Astrocyte of the spinal cord (primary cell): ENCODE measurements at places on chromosomes 2 and 18.
A peak's percentile ranks its signal among the peaks of the same experiment; 100 is the strongest.

DNA sequence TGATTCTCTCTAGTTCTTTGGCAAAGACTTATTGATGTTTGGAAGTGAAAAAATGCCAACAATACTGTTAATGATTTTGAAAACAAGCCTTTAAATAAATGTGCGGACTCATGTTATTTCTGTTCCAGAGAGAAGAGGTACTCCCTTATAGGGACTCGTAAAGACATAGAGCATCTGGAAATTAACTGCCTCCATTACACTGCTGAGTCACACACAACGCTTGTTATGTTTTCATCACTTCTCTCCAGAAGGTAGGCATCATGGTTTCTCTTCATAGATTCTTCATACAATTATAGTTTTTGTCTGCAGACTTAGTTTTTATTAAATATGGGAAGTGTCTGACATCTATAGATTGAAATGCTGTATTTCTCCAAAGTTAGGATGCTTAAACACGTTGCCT, 302.5 kb upstream of the EPC2 start:
- DNase-seq: no peak

DNA sequence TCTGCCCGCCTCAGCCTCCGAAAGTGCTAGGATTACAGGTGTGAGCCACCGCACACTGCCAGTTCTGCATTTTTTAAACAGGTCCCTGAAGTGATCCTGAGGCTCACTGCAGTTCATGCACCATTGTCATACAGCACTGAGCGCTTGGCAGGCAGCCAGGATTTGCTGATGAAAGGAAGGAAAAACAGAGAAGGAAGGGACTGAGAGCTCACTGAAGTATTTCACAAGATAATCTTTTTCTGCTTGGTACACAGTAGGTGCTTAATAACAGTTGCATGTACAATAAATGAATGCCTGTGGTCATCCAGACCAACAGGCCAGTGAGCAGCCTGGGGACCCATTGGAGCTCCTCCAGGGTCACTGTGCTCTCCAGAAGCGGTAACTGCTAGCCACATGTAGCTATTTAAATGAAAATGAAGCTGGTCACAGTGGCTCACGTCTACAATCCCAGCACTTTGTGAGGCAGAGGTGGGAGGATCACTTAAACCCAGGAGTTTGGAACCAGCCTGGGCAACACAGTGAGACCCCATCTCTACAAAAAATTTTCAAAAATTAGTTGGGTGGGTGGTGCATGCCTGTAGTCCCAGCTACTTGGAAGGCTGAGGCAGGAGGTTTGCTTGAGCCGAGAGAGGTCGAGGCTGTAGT, 33.1 kb upstream of the SMAD7 start:
- DNase-seq: no peak

GRCh38 chr2:189164746-189165145, 14.8 kb downstream of the COL5A2 start:
- peak; percentile 50 for DNase-seq

DNA sequence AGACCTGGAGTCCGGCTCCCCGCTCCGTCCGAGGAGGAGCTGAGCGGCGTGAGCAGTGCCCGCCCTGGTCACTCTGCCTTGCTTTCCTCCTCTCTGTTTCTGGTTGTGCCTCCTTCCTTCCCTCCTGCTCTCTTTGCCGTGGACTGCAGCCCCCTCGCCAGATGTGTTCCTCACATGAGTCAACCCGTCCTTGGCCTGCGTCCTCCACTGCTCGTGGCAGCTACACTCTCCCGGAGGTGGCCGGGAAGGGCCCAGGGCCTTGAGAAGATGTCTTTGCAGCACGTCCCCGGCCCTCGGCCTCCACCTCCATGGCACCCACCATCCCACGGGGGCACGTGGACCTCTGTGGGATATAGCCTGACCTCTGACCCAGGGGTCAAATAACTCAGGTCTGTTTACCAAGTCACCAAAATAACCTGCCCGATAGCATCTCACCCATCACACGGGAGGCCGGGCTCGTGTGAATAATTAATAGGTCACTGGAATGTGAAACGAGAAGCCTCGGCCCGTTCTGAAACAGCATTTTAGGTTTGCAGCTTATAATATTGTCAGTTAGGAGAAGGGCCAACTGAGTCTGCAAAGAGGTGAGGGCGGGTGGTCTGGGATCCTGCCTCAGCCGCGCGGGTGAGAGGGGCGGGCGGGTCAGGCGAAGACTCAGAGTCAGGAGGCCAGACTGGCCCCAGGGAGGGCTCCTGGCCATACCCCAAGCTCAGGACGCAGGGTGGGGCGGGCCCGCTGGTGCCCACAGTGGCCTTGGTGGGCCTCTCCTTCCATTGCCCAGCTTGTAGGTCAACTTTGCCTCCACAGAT, 42.6 kb downstream of the NFATC1 start:
- no peak for DNase-seq

GRCh38 chr2:135386993-135387392, 144.0 kb downstream of the ZRANB3 start:
- no peak for DNase-seq

DNA sequence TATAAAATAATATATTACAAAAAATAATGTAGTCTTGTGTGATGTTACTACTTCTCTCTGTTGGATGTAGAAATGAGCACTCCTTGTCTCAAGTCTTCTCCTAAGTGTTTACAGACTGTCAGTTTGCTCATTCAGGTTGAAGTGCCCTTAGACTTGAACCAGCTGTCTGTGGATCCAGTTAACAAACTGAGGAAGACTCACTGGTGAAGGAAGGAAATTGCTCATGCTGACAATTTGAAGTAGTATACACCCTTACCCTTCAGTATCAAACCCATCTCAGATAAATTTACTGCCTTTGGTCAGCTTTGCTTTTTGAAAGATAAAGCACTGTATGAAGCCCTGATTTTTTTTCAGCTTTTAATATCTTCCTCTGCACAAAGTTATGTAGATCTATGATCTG, 854.2 kb upstream of the ZEB2 start:
- no peak for DNase-seq

DNA sequence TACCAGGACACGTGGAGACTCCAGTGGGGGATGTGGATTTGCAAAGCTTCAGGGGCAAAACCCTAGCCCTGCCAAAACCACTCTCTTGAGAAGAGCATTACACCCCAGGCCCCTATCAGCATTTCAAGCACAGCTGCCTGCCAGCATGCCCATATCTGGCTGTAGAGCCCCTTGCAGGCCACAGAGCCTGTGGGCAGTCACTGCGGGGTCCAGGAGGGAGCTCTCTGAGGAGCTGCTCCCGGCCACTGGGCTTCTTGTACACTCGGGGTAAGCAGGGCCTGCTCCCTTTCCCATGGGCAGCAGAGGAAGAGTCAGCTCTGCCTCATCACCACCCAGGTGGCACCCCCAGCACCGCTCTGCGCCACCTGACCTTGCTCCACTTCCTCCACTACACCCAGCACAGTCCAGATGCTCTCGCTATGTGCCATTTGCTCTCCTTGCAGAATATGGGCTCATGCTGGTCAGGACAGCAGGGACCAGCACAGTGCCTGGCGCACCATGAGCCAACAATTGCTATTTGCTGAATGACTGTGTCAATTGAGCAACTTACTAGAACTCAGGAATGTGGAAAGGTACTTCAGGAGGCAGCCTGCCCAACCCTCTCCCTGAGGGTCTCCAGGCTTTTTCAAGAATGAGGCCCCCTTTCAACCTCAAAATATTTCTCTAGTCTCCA, 7.4 kb downstream of the CHST10 start:
- DNase-seq: no peak

GRCh38 chr2:218255446-218255845, 5.4 kb upstream of the GPBAR1 start:
- peak; percentile 29 for DNase-seq

DNA sequence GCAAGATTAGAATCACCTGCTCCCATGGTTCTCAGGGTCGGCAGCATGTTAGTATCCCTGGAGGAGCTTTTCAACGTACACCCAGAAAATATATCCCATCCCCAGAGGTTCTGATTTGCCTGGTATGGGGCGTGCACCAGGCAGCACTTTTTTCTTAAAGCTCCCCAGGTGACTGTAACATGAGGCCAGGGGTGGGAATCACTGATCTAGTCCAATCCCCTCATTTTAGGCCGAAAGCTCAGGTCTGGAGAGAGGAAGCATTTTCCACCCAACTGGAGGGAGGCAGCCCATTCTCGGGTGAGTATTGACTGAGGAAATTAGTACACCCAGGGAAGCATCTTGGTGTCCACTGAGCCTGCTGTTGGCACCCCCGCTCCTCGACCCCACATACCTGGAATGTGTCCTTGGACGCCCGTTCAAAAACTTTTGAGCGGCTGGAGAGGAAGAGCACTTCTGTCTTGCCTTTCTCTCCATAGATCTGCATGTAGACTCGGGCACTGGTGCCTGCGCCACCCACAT, 94.3 kb downstream of the LOXHD1 start:
- DNase-seq: no peak

- peak; percentile 11 for DNase-seq
Measured at GRCh38 chr2:27353762-27354596, 2.6 kb downstream of the GTF3C2 start.

GRCh38 chr18:75654851-75655751, 227.6 kb upstream of the SMIM21 start:
- no peak for DNase-seq

- no peak for DNase-seq
Measured at GRCh38 chr2:38568724-38569436, 33.8 kb downstream of the HNRNPLL start.

- no peak for DNase-seq
Measured at GRCh38 chr2:31933066-31933465, 77.7 kb downstream of the MEMO1 start.

DNA sequence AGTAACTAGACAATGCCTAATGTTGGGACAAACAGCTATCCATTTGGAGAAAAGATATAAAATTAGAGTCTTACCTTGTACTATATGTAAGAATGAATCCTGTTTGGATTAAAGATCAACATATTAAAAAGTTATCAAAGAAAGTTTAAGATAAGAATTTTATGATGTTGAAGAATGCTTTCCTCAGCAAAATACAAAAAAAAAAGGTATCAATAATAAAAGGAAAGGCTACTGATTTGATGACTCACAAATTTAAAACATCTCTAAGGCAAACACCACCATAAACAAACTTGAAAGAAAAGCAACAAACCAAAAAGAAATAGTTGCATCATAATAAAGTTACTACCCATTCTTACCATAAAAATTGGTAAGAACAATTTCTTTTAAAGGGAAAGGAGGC, 92.7 kb downstream of the C1D start:
- DNase-seq: no peak

GRCh38 chr2:37642907-37643729, 28.3 kb downstream of the CDC42EP3 start:
- no peak for DNase-seq

DNA sequence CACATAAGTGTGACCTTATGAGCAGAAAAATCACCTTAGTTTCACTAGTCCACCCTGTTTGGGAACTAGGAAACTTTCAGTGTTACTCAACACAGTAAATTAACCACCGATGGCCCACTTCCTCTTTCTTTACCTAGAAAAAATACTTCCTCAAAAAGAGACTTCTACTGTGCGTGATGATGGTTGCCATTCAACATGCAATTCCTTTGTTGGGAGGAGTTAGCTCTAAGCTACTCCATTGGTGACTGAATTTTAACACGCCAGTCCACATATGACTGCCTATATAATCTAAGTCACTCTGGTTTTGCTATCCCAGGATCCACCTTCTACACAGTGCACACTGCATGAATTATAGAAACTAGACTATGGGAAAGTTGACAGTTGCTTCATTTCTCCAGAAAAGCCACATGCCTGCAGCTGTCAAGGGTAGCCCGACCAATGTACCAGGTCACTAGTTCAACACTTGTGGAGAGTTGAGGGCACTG, 47.8 kb upstream of the REG3G start:
- DNase-seq: no peak

DNA sequence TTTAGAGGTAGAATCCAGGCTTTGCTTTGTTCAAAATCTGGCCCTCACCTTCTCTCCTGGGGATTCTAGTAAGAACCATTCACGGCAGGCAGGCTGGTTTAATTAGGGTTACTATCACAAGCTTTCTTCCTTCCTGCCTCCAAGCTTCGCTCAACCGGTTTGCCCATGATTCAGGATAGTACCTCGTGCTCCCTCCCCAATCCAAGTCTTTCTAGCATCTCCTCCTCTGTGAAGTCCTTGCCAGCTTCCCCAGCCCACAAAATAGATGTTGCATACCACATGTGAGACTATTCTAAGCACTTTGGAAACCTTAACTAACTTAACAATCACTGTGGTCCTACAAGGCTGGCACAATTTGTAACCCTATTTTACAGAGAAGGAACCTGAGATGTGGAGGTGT, 135.1 kb downstream of the SOCS6 start:
- peak; percentile 7 for DNase-seq

GRCh38 chr2:215528555-215528954, 92.7 kb upstream of the FN1 start:
- DNase-seq: peak; percentile 98

DNA sequence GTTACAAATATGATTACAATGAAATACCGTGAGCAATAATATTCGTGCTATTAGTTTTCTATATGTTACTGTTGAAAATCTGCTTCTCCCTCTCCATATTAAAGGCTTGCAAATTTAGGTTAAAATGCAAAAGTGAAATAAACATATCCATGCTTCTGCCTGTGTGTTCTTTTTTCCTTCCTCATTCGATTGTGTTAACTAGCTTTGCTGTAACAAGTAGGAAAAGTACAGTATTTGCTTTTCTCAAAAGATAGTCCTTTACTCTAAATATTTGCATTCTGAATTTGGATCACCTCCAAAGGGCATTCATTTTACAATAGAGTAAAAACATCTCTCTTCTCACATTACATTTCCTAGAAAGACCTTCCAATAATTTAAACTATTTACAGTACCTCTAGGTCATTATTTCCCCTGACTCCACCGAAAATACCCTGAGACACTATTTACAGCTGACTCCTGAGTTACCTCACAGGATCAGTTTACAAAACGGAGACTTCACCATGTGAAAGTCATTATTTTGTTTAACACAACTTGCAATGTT, 835.0 kb upstream of the FANCL start:
- DNase-seq: no peak

DNA sequence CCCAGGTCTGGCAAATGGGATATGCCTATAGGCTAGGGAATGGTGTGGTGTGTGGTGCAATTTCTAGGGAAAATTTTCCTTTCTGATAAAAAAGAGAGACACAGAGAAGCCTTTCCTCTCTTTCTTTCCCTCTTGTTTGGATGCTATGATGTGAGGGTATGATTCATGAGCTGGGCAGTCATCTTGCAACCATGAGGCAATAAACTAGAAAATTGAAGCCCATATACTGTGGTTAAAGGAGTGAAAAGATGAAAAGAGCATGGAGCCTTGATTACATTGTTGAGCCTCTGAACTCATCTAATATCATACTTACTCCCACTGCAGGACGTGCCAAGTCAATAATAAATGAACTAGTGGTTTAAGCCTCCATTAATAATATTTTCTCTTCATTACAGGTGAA, 215.6 kb downstream of the HAUS1 start:
- no peak for DNase-seq

GRCh38 chr18:76487782-76488181, 7.3 kb downstream of the ZNF516 start:
- DNase-seq: no peak

DNA sequence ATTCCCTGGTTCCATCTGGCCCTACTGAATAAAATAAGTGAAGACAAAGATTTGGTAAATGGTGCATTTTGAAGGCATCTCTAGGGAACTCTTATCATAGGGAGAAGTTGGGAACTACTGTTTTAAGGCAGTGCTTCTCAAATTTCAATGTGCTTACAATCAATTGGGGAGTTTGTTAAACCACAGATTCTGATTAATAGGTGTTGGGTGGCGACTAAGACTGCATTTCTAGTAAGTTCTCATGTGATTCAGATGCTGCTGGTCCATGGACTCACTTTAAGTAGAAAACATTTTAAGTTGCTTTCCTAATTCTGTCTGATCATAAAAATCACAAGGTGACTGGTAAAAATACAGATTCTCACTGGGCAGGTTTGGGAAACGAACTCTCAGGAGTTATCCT, 14.6 kb downstream of the FARSB start:
- DNase-seq: peak; percentile 13
